Endodermal cell (in vitro differentiated cells): ENCODE measurements at places on chromosomes 7 and 10.

- DNase-seq: no peak
Measured at GRCh38 chr10:53382543-53382942, 610.0 kb upstream of the MBL2 start.

GRCh38 chr7:42617806-42618457 is 293.9 kb downstream of the C7orf25 start:
- peak; percentile 74 for DNase-seq

GRCh38 chr10:100793055-100793454 is 47.7 kb downstream of the PAX2 start:
- DNase-seq: peak; percentile 71

DNA sequence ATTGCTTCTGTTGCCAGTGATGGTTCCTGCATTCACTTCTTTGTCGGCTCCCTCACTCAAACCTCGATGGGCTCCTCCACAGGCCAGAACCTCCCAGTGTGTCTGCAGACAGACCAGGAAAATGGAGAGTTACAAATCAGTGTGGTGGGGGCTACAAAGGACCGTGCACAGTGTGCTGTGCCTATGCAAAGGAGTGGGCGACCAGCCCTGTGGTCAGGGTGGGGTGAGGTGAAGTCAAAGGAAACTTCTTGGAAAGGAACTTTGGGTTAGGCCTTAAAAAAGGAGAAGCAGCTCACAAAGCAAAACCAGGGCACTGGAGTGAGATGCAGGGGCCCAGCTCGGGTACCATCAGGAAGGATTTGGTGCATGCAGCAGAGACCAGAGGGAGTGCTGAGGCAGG is 304.3 kb upstream of the ZMIZ1 start:
- peak; percentile 15 for DNase-seq
